ENCODE measurements at places on chromosomes 3 and 15.

DNA sequence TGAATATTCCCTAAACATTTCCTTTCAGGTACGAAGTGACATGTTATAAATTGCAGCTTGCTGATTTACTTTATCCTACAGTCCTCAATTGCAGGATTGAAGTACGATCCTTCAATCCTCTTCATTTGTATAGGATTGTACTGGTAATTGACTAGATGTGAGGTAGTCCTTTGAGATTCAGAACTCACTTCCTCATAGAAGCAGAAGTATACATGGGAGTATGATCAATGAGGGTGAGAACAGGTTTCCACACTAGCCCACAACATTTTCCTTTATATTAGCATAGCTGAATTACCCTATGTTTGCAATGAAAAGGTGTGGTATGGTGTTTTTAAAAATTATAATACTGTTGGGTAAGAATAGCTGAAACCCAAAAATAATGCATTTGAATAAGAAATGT is 160.0 kb upstream of the UMPS start:
- DNase-seq = no peak

DNA sequence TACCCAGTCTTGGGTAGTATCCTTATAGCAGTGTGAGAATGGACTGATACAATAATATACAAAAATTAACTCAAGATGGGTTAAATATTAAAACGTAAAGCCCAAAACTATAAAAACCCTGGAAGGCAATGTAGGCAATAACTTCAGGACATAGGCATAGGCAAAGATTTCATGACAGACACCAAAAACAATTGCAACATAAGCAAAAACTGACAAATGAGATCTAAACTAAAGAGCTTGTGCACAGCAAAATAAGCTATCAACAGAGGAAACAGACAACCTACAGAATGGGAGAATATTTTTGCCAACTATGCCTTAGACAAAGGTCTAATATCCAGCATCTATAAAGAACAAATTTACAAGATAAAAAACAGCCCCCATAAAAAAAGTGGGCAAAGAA is 204.8 kb upstream of the CCDC54 start:
- no peak for DNase-seq

- no peak for DNase-seq
These were observed 25.0 kb downstream of the SEC61A1 start for GRCh38 chr3:128077202-128077624.

DNA sequence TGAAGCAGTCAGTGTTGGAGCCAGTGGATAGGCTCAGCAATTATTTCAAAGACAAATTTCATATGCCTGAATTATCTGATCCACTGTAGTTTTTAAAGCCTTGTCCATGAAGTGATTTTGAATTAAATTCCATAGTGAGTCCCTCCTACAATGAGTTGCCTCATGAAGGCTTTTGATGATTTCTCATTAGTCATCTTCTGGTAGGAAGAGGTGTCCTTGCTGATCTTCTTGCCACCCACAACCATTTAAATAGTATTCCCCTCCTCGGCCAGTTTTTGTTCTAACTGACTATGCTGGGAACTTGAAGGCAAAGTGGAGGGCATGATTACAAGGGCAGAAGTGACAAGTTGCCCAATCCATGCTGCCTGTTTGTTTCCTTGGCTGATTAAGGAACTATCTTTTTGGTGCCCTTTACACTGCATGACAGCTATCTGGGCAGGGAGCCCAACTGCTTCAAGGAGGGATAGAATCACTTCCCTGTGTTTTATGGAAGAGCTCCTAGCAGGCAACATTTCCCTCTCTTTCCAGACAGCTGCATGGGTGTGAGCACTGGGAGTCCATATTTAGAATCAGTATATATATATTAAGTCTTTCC is 617.5 kb downstream of the ZPLD1 start:
- DNase-seq = no peak

DNA sequence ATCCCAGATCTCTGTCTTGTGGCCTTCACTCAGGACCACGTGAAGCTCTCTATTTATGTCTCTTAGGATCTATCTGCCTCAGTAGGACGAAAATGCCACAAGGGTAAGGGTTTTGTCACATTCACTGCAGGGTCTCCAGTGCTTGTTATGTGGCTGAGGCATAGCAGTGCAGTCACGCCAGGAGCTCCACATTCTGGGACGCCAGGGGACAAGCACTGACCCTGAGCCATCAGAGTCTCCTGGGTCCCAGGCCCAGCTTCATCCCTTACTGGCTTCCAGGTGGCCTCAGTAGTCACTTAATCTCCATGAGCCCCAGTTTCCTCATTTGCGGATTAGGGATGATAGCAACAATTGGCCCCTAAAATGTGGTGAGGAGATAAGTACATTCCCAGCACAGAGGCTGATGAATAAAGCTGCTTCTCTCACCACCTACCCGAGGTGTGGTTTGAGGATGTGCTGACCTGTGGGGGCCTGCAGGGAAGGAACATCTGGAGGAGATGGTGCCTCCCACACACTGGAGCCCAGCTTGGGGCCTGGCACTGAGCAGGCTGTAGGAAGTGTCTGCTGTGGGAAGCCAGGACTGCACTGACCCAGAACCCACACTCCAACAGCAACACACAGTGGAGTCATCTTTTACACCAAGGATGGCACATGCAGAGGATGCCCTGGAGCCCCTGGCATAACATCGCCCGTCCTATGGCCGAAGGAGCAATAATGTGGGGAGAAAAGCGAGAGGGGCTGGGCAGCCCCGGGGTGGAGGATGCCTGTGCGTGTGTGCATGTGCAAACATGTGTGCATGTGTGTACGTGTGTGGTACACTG is 93.2 kb upstream of the IQSEC1 start:
- DNase-seq = no peak

GRCh38 chr3:105997800-105998526 is 129.2 kb upstream of the CBLB start:
- no peak for DNase-seq

DNA sequence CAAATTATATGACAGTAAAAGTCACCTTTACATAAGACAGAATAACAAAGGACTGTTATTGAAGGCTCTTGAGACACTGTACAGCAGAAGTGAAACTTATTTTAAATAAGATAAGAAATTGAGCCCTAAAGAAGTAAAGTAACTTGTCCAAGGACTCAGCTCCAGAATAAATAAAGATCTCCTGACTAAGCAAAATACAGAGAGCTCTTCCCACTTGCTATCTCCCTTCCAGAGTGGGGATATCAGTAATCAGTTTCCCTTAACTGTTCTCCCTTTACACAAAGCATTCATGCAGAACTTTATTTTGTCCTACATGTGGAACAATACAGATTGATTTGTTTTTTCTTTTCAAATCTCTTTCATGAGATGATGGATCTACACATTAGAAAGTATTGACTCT is 129.5 kb upstream of the BHLHE40 start:
- DNase-seq = no peak

GRCh38 chr15:66740802-66741201 is 38.8 kb downstream of the SMAD6 start:
- no peak for DNase-seq

DNA sequence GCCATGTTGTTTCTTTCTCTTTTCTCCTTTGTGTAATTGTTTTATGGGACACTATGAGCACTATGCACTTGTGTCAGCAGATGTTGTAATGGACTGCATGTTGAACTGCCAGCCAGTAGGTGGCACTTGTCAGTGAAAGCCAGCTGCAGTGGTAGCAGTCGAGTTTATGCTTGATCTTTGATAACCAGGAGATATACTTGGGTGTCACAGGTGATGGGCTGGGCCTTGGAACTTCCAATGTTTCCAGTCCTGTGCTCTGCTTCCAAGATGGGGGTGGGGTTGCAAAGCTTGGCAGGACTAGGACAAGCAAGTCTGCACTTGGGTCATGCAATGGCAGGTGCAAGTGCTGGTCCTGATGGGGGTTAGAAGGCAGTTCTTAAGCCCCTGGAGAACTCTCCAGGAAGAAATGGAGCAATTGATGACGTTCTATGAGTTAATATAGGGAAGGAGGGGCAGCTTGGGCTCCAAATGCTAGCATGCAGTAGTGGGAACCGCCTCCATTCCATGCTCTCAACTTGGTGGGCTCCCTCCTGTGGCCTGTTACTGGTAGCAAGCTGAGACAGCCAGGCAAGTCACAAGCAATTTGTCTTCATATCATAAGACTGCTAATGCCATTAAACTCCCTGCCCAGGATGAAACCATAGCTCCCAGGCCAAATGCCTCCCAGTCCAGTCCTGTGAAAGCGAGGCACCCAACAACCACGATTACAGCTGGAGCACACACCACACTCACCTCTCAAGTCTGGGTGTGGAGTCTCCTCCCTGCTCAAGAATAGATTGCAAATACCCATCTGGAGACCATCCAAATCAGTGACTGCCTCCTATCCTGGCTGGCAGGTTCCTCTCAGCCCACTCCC is 287.2 kb downstream of the CGGBP1 start:
- DNase-seq = peak; percentile 51

DNA sequence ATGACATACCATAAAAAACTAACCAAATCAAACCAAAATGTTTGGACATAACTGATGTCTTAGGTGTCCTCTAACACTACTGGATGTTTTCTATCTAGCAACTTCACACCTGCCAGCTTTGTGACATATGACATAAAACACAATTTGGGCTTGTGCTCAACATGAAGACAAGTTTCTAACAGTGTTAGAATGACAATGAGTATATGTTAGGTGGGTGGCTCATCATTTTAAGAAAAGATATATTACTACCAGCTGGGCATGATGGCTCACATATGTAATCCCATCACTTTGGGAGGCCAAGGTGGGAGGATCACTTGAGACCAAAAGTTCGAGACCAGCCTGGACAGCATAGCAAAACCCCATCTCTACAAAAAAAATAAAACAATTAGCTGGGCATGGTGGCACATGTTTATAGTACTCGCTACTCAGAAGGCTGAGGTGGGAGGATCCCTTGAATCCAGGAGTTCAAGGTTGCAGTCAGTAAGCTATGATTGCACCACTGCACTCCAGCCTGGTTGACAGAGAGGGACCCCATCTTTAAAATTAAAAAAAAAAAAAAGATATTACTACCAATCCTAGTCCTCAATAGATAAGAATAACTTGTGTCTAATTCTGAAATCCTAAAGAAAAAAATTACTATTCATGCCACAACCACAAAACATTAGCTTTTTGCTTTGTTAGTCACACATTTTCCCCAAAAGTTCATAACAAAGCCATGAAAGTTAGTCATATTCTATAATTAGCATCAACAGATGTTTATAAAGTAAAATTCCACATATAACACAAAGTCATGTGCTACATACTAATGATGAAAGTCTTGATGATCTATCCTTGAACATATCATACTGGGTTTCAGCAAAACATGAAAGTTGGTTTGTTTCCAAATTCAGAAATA is 59.9 kb downstream of the LRRFIP2 start:
- DNase-seq = no peak

GRCh38 chr3:193605876-193606275 is 12.9 kb downstream of the OPA1 start:
- DNase-seq = peak; percentile 80

GRCh38 chr15:31485911-31486461 is 159.4 kb downstream of the KLF13 start:
- DNase-seq = no peak

DNA sequence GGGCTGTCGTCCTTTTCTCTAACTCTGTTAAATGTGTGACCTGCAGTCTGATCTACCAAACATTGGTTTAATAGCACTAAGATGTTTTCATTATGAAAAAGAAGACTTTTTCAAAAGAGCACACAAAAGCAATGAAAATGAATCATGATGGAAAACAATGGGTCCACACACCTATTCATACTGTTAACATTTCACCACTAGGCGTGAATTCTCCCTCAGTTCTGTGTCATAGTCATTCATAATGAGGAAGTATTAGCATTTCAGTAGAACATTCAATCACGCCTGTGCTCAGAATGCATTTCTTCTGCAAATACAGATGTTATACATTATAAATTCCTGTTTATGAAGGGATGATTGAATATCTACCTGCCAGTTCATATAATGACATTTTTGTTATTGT is 35.9 kb downstream of the EIF4E3 start:
- DNase-seq = no peak

- DNase-seq = no peak
These were observed 25.0 kb downstream of the KCNMB2 start for GRCh38 chr3:178561239-178561638.

GRCh38 chr15:49693498-49693897 is 72.7 kb downstream of the DTWD1 start:
- no peak for DNase-seq

DNA sequence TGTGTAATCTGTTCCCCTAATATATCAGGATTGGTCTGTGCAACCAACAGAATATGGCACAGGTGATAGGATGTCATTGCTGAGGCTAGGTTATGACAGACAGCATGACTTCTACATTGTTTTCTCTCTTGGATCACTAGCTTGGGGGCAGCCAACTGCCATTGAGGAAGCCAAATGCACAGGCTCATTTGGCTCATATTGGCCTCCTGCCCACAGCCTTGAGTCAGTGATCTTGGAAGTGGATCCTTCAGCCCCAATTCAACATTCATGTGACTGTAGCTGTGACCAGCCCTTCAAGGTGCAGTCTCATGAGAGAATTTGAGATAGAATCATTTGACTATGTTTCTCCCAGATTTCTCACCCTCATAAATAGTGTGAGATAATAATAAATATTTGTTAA is 675.6 kb downstream of the GRM7 start:
- DNase-seq = no peak

DNA sequence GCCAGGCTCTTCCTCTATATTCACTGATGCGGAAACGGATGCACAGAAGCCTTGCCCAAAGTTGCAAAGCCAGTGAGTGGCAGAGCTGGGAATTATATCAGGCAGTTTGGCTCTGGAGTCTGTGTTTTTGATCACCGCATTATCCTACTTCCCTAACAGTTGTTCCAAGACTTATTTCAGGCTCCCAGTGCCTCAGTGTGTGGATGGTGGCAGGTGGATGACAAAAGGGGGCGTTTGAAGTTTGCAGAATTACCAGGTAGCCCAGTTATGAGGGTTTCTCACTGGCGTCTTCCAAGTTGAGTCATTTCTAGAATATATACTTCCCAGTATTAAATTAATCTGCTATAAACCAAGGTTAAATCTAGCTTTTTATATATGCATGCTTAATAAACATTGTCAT is 81.0 kb downstream of the USP13 start:
- DNase-seq = no peak

GRCh38 chr3:30260762-30261161 is 345.6 kb upstream of the TGFBR2 start:
- DNase-seq = no peak

DNA sequence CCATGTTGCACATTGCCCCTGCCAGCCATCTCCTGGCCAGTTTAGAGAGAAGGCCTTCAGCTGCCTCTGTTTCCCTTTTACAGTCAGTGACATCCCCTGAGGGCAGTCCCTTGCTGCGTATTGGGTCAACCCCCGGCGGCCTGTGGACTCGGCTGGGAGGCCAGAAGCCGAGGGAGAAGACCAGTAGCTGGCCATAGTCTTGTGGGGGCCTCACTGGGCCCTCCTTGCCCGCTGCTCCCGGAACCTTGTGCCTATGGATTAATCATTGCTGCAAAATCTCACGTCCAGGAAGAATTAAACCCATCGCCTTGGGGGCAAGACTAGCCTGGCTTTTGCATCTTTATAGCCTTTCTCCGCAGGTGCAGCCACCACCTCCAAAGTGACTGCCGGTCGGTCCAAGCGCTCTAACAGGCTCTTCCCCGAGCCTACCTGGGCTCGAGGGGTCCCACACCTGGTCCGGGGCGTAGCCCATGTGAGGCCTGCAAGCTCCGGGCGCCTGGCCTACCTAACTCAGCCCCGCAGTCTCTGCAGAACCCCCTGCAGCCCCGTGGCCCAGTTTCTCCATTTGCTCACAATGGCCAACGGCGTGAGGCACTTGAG is 870 bp upstream of the CHAC1 start:
- no peak for DNase-seq
